ENCODE measurements at places on chromosomes 2 and 18.

DNA sequence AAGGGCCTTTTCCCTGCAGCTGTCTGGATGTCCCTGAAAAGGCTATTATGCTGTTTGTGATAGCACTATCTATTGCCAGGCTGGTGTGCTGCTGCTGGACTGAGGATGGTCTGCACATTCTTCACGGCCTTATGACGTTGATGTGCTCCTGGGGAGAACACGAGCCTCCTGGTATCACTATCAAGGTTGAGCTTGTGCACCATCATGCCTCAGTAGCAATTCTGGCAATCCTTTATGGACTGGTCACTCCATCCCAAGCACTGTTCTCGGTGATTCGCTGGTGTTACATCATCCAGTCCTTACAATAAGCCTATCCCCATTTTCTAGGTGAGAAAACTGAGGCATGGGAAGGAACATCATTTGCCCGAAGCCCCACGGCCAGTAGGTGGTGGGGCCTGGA lies 18.2 kb upstream of the CCBE1 start:
- no peak for DNase-seq

DNA sequence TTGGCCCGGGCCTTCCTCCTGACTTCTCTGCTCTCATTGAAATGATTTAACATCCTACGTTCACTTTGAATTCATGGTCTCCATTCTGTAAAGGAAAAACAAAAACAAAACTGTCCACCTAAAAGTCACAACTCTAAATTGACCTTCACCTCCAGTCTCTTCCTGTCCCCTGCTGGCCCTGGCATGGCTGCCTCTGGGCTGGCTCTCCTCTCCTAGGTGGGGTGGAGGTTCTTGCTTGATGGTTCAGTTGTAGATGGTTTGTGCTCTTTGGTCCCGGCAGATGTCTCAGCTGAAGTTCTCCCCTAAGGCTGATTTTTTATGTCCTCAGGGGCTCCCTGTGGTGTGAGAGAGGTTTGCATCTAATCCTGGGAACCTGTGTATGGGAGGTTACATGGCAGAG lies 121.1 kb downstream of the ACKR3 start:
- no peak for DNase-seq

DNA sequence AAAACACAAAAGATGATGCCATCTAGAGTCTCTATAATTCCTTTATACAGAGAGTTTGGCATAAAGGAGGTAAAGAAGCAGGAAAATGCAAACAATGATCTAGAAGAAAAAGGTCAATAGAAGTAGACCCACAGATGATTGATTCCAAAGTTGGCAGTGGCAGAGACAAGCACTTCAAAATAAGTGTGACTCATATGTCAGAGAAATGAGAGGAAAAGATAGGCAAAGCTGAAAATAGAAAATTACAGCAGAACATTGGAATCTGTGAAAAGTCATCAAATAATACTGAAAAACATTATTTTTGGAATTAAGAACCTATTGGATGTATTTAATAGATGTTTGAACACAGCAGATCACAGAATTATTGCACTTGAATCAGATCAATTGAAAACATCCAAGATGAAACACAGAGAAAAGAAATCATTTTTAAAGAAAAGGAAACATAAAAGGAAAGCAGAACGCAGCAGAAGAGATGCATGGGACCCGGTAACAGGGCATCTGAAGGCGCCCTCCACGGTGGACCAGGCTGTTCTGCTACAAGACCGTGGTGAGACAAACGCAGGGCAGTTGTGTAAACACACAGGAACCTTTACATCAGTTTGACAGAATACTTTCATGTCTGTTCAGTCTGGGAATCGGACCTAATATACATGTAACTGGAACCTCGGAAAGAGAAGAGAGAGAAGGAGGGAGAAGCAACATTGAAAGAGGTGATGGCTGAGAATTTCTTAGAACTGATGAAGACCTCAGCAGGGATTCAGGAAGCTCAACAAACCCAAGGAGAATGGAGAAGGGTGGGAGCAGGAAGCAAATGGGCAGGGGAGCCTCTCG lies 74.6 kb upstream of the GPC1 start:
- DNase-seq = no peak

- DNase-seq = no peak
Observed at GRCh38 chr2:189876271-189876670, 92.0 kb downstream of the PMS1 start.

GRCh38 chr18:79425569-79425886 lies 29.8 kb downstream of the NFATC1 start:
- no peak for DNase-seq

DNA sequence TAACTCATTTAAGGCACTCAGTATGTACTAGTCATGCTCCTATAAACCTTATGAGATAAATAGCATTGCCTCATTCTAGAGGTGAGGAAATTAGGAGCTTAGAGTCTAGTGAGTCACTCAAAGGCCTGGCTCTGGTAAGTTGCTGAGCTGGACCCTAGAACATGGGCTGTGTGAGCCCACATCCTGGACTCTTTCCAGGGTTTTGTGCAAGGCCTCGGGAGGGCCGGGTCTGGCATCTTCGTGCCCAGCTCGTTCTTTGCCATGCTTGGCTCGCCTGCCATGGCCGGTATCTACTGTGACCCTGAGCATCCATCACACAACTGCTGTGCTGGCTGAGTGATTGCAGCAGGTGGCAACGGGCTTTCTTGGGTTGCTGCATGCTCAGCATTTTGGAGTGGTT lies 168.0 kb downstream of the LPIN1 start:
- no peak for DNase-seq

GRCh38 chr2:112831946-112832840 lies 4.4 kb downstream of the IL1B start:
- DNase-seq = no peak

DNA sequence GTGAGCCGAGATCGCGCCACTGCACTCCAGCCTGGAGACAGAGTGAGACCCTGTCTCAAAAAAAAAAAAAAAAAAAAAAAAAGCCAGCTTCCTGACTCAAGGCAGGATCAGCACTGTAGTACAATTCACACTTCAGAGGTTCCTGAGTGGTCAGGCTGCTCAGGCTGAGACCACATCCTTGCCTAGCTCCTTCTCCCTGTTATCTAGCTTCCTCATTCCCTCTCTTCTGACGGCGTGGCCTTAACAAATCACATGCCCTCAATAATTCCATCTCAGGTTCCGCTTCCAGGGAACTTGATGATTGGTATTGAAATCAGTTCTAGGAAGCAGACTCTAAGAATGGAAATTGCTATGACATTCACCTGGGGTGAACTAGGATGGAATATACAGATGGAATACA lies 29.8 kb upstream of the KDM3A start:
- no peak for DNase-seq

DNA sequence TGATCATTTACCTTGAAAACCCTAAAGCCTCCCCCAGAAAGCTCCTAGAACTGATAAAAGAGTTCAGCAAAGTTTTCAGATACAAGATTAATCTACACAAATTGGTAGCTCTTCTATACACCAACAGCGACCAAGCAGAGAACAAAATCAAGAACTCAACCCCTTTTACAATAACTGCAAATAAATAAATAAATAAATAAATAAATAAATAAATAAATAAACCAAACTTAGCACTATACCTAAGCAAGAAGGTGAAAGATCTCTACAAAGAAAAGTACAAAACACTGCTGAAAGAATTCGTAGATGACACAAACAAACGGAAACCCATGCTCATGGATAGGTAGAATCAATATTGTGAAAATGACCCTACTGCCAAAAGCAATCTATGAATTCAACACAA lies 182.0 kb upstream of the RND3 start:
- DNase-seq = no peak

- DNase-seq = no peak
Observed at GRCh38 chr2:164974221-164974620, 18.9 kb upstream of the SLC38A11 start.

DNA sequence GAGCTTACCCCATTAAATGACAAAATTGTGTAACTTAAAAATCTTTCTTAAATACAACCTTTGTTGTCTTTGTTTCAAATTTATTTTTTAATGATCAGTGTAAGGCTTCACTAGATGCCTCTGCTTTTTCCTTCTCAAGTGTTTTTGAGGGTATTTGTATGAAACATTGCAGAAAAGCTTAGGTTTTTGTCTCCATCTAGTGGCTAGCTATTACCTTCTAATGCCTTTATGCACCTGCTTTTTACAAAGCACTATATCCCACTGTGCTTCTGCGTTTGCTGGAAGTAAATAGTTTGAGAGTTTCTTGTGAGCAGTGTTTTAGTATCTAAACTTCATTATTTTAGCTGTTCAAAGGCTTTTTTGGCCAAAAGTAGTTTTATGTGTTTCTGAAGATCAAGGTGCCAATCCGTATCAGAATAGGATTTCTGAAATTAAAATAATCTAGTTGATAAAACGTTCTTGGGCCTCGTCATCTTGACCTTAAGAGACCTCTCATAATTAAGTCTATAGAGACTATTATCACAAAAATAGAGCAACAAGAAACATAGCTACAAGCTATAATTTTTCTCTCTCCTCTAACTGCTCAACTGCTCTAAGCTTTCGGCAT lies 47.0 kb downstream of the IWS1 start:
- no peak for DNase-seq

DNA sequence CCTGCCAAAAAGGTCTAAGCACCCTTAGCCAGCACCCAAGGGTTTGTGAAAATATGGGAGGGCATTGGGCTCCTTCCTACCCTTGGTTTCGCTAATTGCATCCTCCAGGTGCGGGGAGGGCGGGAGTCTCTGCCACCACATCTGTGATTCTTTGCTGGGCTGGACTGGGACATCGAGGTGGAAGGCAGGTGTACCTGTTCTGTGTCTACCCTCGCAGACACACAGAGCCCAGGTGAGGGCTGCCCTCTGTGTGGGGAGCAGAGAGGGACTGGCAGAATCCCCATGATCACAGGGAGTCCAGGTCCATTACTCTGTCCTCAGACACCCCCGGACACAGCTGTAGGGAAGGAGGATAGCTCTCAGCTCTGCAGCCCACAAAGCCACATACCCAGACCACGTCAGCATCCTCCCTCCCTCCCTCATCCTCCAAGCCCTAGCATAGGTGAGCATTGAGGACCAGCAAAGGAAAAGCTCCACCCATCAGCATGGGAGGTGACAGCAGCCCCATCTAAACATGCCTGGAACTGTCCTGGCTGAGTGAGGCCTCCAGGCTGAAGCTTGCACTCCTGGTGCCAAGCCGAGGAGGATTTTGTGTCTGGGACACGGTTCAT lies 49.8 kb downstream of the PLB1 start:
- DNase-seq = no peak

DNA sequence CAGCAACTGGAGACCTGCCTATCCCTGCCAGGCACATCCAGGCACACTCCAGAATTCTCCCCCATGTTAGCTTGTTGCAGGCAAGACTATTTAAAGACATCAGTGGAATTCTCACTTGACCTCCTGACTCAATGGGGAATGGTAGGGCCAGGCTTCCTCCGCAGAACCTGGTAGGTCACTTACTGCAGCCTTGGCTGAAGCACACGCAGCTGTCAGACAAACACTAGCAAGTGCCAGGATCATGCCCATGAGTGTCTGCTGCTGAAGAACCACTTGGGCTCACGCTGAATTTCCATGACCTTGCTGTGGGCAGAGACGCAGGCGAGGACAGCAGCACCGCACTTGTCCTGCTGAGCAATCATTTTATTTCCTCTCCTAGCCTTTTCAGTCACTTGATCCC lies 3.2 kb downstream of the LRRC30 start:
- DNase-seq = no peak

- no peak for DNase-seq
Observed at GRCh38 chr2:237898057-237898414, 38.6 kb downstream of the RAMP1 start.

DNA sequence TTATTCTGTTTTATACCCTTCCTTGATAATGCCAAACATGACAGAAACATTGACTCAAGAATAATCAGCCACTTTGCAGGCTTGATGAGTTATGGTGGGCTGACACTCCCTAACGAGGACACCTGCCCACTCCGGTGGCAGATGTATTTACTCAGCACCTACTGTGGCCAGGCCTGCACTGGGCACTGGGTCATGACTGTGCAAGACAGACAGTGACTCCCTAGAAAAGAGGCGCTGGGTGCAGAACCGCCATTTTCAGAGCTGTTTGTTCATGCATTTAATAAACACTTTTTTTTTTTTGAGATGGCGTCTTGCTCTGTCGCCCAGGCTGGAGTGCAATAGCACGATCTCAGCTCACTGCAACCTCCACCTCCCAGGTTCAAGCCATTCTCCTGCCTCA lies 32.5 kb downstream of the SNED1 start:
- DNase-seq = no peak

DNA sequence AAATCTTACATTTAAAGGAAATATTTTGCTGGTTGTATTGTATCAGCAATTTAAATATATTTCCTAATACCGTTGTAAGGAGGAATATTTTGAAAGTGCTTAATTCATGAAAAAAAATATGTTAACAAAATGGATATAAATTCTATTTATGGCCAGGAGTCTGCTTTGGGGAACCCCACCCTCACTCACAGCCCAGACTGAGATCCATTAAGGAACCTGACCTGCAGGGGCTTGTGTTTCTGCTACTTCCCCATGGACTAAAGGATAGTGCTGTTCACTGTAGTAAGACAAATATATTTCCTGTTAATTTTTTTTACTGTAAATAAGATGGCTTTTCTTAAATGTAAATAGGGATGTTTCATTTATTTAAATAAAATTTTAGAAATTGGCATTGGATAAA lies 221.9 kb upstream of the COL3A1 start:
- no peak for DNase-seq

All from stimulated activated CD8-positive, alpha-beta memory T cell treated with anti-CD3 and anti-CD28 coated beads, Interleukin-4, amount 100 ng/mL, for 24 hours (primary cell).